SJCRH30 (cell line): ENCODE measurements at places on chromosomes 2 and 18.

- H3K36me3 ChIP-seq: no peaks in the 10 kb centered on the region
- no peak for DNase-seq
- H3K4me1 ChIP-seq: no peaks in the 10 kb centered on the region
- no peak overlapping the region for H3K27ac ChIP-seq
Measured at GRCh38 chr2:109058191-109058632, 69.2 kb upstream of the EDAR start.

GRCh38 chr2:2704428-2705090 is 373.5 kb upstream of the MYT1L start:
- H3K36me3 ChIP-seq: no peaks in the 10 kb centered on the region
- H3K4me1 ChIP-seq: no peaks in the 10 kb centered on the region
- no peak for DNase-seq
- peaks cover 22% of the 10 kb centered on the region; the same call in 1 of the 2 replicates for H3K27me3 ChIP-seq
- no peak overlapping the region for H3K27ac ChIP-seq

DNA sequence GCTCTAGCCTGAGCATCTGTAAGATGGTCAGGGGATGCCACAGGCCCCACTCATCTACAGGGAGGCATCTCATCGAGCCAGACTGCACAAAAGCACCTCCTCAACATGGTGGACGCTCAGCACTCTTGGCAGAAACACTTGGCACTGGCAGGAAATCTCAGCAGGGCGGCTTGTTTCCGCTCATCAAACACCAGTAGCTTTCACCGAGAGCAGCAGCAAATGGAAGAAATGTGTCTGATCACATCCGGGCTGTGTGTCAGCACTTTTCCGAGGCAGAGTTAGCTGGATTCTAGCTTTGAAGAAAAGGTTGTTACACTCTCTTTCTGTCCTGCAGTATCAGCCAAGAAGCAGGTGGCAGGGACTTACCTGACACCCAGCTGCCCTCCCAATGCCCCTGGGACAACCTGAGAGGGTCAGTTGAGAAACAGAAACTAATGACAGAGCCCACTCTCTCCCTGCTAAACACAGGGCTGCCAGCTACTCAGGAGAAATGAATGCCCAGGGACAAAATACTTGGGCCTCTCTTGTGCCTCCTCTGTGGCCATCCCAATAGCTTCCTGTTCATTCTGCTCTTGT is 68.9 kb upstream of the FZD7 start:
- no peaks in the 10 kb centered on the region for H3K4me1 ChIP-seq
- no peak overlapping the region for H3K4me3 ChIP-seq
- DNase-seq: no peak
- no peaks in the 10 kb centered on the region for H3K27me3 ChIP-seq

GRCh38 chr18:53843763-53844162 is 380.7 kb downstream of the MBD2 start:
- no peaks in the 10 kb centered on the region for H3K36me3 ChIP-seq
- H3K4me3 ChIP-seq: no peak overlapping the region
- no peak overlapping the region for H3K27ac ChIP-seq
- no peaks in the 10 kb centered on the region for H3K4me1 ChIP-seq
- H3K27me3 ChIP-seq: no peaks in the 10 kb centered on the region
- no peak for DNase-seq

DNA sequence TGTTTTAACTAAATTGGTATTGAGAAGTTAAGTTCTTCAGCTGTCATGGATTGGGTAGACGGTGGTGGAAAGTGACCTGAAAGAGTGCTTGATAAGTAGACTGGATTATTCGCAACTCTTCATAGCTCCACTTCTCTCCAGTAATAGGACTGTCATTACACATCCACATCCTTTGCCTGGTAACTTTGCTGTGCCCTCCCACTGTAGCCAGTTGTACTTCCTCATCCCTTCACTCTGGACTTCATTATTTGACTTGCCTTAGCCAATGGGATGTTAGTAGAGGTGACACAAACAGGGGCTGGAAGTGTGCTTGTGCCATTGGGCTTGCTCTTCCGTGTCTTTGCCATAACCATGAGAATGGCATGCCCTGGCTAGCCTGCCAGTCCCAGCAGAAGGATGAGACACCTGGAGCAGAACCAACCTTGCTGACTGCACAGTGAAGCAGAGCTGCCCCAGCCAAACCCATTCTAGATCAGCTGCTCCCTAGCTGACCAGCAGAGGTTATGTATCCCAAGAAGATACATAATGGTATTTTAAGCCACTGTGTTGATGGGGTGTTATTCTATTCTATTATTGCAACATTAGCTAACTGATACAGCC is 16.9 kb downstream of the QPCT start:
- H3K36me3 ChIP-seq: no peaks in the 10 kb centered on the region
- no peaks in the 10 kb centered on the region; the same call in none of the 2 replicates for H3K27me3 ChIP-seq
- no peaks in the 10 kb centered on the region; the same call in 1 of the 2 replicates for H3K4me1 ChIP-seq
- H3K4me3 ChIP-seq: no peak overlapping the region
- DNase-seq: no peak
